PC-9 (cell line): ENCODE measurements at places on chromosomes 2 and 18.

GRCh38 chr2:6492573-6492972, 373.1 kb downstream of the CMPK2 start:
- no peak for DNase-seq

DNA sequence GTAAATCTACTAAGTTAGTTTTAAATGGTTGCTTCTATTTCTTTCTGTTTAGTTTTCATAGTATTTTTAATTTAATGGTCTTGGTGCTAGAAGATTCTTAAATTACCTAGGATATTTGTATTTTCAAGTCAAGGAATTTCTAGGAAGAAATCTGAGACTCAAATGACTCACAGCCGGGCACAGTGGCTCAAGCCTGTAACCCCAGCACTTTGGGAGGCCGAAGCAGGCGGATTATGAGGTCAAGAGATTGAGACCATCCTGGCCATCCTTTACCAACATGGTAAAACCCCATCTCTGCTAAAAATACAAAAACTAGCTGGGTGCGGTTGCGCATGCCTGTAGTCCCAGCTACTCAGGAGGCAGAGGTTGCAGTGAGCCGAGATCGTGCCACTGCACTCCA, 95.5 kb downstream of the C2orf74 start:
- no peak for DNase-seq

DNA sequence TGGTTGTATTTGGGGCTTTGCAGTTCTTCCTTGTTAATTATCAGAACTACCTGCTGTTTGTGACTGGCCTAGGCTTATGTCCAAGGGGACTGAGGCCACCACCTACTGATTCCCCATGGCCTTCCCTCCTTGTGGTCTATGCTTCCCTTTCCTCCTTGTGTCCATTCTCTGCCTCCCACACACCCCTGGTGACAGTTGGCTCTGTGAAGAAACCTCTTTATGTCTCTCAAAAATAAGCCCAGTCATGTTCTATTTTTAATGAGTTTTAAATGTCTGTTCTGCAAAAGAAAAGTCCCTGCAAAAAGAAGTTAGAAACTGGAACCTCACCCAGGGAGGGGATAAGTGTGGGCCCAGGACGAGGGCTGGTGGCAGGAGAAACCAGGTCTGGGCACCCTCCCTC, 105.0 kb downstream of the SMC6 start:
- no peak for DNase-seq

DNA sequence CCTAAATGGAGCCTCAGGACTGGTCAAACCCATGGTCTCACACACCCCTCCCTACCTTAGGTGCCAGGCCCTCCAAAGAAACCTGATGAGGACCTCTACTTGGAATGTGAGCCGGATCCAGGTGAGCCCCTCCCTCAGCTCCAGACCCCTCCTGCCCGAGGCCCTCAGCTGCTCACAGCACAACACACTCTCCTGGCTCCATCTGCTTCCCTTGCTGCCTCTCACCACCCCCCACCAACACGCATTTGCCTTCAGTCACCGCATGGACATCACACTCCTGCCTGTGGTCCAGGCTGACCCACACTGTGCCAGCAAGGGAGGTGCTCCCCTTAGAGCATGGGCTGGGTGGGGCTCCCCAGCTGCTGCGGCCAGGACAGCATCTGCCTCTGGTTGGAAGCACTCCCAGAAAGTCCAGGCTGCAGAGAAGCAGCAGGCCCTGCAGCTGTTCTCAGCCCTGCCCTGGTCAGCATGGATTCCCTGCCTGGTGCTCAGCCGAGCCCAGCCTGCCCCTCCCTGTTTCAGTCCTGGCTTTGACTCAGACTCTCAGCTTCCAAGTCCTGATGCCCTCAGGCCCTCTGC, 15.1 kb downstream of the SH2D6 start:
- peak; percentile 86 for DNase-seq

GRCh38 chr2:200324362-200324761, 17.9 kb downstream of the SPATS2L start:
- no peak for DNase-seq

DNA sequence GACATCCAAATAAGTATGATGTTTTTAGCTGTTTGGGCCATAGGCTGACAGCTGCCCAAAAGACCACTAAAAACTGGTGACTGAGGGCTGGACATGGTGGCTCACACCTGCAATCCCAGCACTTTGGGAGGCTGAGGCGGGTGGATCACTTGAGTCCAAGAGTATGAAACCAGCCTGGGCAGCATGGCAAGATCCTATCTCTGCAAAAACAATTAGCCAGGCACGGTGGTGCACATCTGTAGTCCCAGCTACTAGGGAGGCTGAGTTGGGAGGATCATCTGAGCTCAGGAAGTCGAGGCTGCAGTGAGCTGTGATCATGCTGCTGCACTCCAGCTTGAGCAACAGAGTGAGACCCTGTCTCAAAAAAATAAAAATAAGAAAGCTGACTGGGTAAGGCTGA, 511.5 kb upstream of the RAB6C start:
- DNase-seq: no peak

DNA sequence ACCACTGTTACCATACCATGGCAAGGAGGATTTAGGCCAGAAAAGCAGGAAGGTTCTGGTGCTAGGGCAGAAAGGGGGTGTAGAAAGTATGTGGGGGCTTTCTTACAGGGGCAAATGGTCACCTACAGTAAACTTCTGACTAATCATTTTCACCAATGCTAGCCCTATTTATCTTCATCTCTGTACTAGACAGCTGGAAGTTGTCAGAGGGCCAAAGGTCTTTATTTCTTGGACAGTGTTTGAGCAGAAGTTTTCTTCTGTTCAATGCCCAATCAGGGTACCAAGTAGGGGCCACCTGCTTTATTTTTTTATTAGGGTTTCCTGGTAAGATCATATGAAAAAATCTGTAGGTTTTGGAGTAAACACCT, 37.6 kb downstream of the MAP4K4 start:
- DNase-seq: no peak

- no peak for DNase-seq
Measured at GRCh38 chr2:182866461-182867406, at the start of gene FRZB. Gene FRZB, minus strand, starts transcription at chr2:182866637. Its CDS starts 85 bp downstream, at chr2:182866552.

DNA sequence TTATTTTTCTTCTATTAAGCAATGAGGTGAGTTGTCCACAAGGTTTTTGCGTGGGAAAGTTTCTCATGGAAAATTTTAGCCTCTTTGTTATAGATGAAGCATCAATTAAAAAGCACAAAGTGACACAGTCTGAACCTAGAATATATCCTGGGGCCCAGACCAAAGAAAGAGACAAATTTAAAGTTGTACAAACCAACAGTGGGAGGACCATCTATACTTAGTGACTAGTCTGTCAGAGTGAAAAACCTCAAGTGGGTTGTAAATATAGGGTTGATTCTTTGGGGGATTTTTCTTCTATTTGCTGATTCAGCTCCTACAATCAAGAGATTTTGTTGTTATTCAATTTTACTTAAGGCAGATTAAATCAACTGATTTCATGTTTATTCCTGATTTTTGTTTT, 256.2 kb downstream of the SATB2 start:
- DNase-seq: no peak
